Fibroblast of skin of right quadriceps (primary cell): ENCODE measurements at places on chromosomes 7 and 10.

GRCh38 chr7:51209426-51209825 is 107.2 kb downstream of the COBL start:
- DNase-seq, result no peak

GRCh38 chr7:33793616-33794015 is 111.7 kb upstream of the BMPER start:
- DNase-seq, result no peak

GRCh38 chr10:28929942-28930341 is 252.6 kb downstream of the BAMBI start:
- no peak for DNase-seq

DNA sequence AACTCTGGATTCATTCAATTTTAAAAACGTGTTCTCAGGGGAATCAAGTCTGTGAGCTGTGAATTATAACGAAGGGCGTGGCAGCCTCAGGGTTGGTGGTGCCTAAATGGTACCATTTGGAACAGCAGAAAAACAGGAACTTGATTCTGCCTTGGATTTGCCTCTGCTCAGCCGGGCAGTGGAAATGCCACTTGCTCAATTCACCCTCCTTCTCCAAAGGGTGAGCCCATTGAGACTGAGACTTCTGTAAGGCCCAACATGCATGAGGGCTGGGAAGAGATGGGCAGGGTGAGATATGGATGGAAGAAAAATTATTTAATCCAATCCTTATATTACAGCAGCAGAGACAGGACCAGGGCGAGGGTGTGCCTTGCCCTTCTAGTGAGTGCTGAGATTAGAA is 107.1 kb upstream of the HABP2 start:
- no peak for DNase-seq

GRCh38 chr7:150461520-150461919 is 11.1 kb downstream of the GIMAP8 start:
- DNase-seq, result no peak

- peak; percentile 72 for DNase-seq
Observed at GRCh38 chr10:58531084-58531695, 18.5 kb downstream of the BICC1 start.
